ELR (cell line): ENCODE measurements at places on chromosomes 6 and 20.

DNA sequence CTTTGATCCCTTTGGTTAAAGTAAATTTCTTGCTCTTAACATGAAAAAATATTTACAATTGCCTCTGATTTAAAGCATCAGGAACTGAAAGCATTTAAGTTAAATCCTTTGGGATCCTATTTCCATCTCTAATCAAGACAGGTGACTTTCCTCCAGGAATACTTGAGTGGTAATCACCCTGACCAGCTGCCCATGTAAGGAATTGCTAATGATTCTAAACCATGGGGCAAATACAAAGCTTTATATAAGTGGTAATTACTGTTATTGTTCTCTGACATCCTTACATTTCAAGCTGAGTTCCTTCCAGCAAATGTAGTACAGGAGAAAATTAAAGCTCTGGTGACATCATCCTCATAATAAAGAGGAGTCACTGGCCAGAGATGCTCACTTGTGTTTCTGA lies 100.6 kb downstream of the CRYBG1 start:
- no peak for DNase-seq

GRCh38 chr6:15398633-15399275 lies 152.9 kb downstream of the JARID2 start:
- no peak for DNase-seq

DNA sequence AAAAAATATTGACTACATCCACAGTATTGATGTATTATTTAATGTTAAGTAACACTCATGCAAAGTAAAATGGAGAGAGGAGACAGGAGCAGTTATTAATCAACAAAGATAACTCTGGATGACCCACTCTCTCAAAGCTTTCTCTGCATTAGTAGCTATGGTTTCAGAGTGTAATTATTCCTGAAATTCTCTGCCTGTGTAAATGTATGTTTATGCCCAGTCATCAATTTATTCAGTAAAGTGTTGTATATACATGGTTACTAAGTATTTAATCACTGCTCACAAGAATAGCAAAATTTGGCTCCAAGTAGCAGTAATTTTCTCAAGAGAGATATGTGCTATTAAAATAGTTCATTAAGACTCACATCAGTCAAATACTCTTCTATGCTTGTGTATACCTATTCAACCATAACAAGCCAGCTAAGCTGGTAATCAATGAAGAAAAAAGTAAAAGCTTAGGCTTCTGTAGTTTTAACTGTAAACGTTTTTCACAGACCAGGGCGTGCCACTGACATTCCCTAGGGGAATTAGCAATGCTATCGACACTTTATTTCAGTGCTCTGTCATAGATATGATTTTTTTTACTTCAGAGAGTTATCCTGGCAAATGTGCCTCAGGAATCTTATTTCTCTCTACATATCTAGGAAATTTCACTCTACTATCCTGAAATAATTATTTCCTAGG lies 54.0 kb upstream of the RAB32 start:
- no peak for DNase-seq

DNA sequence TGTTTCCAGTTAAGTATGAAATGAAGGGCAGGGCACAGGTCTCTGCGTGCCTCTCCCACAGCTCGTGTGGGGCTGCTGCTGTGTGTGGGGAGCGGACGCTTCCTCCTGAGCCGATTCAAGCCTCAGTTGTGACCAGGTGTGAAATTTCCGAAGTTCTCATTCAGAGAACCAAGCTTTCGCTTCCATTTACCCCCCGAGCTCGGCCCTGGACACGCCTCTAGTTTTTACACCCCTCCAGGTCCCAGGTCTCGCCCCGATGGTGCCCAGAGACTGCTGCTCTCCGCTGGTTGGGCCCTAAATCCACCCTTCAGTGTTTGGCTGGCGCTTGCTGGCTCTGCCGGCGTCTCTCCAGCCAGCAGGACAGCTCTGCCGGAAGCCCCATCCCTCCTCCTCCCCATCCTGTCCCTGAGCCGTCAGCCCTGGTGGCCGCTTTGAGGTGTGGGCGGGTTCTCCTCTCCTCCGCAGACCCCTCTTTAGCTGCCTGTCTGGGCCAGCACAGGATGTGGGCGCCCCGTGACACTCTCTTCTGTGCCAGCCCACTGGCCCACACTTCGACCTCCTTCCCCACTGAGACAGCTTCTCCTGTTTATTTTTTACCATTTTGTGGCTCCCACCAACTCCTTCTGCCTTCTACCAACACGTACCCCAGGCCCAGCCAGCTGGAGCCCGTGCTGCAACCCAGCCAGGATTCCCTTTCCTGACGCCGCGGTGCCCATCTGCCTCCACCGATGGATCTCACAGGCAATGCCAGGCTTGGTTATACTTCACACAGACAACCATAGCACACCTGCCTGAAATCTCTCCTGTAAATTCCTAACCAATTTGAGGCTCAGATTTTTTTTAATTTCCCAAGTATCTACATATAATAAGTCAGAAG lies 142.8 kb downstream of the DLL1 start:
- DNase-seq, result no peak

DNA sequence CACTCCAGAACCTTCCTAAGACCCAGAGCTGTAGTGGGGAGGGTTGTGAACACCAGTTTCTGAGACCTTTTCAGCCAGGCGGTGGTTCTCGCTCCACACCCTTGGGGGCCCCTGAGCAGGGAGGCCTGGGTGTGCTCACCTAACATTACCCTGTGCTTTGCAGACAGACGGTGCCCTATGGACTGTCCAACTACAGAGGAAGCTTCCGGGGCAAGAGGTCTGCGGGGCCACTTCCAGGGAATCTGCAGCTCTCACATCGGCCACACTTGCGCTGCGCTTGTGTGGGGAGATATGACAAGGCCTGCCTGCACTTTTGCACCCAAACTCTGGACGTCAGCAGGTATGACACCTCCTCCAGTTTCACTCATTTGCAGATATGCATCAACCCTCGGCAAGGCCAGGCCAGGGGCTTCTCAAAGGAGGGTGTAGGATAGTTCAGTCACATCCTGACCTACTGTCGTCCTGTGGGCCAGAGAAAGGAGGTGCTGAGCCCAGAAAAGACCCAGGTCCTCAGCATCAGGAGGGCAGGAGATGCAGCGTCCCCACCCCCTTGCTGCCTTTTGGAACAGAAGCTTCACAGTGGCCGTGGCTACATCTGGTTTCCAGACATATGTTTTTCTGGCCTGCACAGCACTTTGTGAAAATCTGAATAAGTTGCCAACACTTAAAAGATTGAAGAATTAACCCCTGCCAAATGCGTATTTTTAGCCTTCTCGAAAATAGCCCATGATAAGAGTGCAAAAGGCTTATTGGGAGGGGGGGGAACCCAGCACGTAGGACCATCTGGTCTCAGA lies 20.6 kb downstream of the EDN3 start:
- DNase-seq, result no peak

DNA sequence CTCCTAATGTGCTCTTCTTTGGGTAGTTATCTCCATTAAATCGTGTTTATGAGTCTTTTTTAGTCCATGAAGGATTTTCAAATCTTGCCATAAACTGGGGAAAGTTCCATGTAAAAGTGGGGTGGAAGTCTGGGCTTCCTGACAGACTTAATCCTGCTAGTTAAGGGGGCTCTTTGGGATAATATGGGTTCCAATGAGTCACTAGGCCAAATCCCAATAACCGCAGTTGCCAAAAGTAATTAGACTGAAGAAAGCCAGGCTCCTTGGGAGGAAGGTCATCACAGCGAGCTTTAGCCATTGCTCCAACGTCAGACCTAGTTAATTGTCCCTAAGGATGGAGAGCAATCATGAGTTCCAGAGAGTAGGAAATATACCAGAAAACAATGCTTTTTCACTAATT lies 10.8 kb downstream of the RSPO3 start:
- DNase-seq, result no peak

- no peak for DNase-seq
Measured at GRCh38 chr20:9516234-9516871, 2.0 kb downstream of the LAMP5 start.

DNA sequence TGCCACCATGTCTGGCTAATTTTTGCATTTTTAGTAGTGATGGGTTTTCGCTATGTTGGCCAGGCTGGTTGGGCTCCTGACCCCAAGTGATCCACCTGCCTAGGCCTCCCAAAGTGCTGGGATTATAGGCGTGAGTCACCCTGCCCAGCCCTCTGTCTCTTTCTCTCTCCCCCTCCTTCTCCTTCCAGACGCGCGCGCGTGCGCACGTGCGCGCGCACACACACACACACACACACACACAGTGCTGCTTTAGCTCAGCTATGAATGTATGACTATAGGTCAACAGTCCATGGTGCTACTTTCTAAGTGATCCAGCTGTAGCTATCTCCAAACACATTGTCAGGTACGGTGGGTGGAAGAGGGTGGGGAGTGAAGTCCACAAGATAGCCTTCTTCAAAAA lies 449.5 kb downstream of the PHF3 start:
- DNase-seq, result no peak
